ENCODE measurements at places on chromosomes 16 and 17. TPM values are rescaled to one million over a fixed set of nuclear protein-coding genes. Genes with fewer than 3 reads are reported as not detected.

GPRC5C gene
- 83.2 TPM for total RNA-seq

IKZF3 gene
- 2.8 TPM for total RNA-seq

MT4 gene
- total RNA-seq = not detected

TBC1D26 gene
- not detected for total RNA-seq

BRCA1 gene
- total RNA-seq = 51.1 TPM

CSH1 gene
- total RNA-seq = not detected

Data from Caco-2 (cell line).